ENCODE measurements at places on chromosomes 7 and 10.

DNA sequence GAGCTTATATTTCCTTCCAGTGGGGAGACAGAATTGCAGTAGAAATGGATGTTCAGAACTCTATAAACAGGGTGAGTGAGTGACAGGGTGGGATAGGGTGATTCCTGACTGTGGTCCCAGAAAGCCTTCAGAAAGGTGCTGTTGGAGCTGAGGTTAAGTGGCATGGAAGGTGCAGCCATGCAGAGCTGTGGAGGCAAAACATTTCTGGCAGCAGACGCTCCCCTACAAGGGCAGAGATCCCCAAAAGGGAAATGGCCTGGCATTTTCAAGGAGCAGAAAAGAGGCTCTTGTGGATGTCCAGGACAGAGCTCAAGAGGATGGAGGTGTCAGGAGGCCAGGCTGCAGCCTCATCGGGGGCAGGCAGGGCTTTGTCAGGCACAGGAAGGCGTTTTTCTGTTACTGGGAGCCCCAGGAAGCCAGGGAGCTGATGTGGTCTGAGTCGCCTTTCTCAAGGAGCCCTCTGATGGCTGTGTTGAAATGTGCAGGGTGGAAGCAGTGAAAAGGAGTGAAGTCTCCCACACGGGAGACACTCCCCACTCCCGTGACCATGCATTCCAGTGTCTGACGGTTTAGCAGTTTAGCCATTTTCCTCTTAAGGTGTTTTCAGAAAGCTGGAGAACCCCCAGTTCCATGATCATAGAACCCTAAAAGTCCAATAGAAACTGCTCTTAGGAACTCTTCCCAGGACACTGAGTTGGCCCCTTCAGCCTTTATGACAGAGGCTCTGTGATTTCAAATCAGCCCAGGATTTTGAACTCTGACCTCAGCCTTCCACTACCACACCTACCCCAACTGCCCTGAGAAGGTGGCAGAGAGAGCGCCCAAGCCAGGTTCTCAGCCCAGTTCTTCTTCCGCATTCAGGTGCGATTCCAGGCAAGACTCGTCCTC is 96.2 kb downstream of the C10orf105 start:
- no peak for DNase-seq

DNA sequence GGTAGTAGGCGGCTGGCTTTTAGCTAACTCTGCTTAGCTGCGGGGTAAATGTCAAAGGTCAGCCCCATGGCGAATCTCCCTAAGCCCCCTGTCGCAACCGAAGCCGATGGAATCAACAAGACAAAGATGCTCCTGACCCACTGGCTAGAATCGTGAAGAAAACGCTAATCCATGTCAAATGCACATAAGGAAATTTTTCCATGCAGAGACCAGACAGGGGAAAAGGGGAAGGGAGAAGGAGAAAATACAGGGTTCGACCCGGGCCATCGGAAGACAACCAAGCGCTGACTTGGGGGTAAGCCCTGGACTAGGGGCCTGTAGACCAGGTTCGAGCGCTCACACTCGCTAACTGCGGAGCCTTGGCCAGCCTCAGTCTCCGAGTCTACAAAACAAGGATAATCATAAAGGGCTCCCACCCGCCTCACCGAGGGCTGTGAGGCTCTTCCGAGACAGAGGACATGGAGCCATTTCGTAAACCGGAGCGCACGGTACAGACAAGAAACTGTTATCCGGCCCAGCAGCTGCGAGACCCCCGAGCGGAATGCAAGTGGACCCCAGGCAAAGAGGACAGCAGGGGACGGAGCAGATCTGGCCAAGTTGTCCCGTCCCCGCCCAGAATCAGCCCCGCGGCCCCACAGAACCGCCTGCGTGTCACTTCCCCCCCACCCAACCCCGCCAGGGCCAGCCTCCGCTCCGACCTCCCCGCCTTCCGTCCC is 507 bp downstream of the SAR1A start:
- DNase-seq = no peak

GRCh38 chr10:132811891-132812481 is 26.0 kb upstream of the NKX6-2 start:
- no peak for DNase-seq

- no peak for DNase-seq
Measured at GRCh38 chr10:5891009-5891408, 966 bp downstream of the FBH1 start.

DNA sequence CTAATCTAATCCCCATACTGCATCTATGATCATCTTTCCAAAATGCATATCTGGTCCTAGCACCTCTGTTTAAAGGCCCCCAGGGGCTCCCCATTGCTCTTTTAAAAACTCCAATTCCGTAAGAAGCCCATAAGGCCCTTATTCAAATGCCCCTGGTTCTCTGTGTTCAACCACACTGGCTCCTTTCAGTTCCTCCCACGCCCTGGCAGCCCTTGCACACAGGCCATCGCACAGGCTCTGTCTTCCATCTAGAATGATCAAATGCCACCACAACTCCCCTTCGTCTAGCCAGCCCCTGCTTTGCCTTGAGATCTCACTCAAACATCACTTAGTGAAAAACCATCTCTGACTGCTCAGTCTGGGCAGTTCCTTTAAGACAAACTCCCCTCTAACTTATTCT is 112.9 kb upstream of the LYZL2 start:
- no peak for DNase-seq

DNA sequence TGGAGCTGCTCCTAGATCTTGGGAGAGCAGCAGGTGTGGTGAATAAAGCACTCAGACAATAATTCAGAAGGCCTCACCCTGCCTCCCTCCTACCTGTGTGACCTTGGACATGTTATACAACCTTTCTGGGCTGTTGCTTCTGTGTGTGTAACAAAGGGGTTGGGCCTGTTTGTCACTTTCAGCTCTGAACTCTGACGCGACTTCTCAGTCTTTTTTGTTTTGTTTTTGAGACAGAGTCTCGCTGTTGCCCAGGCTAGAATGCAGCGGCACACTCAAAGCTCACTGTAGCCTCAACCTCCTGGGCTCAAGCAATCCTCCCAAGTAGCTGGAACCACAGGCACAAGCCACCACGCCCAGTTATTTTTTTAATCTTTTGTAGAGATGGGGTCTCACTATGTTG is 89.3 kb downstream of the DNMBP start:
- DNase-seq = no peak

- DNase-seq = no peak
Measured at GRCh38 chr10:92735938-92736337, 46.2 kb downstream of the HHEX start.

GRCh38 chr7:66464059-66464458 is 164.6 kb upstream of the KCTD7 start:
- DNase-seq = no peak

- DNase-seq = no peak
Measured at GRCh38 chr7:106814887-106815286, 50.2 kb upstream of the PIK3CG start.

DNA sequence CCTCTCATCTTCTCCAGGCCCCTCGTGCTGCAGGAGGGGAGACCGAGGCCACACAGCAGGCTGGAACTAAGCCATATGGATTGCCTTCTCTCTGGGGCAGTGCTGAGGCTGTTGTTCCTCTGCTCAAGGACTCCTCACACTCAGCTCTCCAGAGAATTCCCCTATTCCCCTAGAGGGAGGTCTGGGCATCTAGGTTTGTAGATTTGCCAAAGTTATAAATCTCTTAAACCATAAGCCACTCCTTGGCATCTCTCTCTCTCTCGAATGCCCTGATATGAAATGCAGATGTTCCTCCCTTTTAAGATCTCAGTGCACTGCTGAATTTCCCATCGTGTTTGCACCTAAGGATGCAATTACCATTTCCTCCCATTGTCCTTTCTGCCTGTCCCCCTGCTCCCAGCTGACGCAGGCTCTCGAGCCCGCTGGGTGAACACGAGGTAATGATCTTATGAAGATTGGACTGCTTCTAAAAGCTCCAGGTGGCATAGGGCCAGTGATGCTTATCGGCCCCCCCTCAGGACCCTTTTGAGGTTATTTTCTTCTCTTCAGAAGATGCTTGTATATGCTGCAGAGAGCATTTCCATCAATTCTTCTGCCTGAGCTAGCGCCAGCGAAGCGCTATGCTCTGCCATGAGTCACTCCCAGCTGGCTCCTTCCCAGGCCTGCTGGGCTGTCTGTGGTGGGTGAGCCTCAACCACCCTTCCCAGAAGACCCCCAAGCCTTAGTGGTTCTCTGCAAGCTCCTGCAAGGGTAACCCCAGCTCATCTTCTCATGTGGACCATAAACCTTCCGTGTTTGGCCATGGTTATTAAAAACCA is 41.6 kb upstream of the AQP1 start:
- DNase-seq = no peak
